H1 (cell line): ENCODE measurements at places on chromosomes 6 and 20.

DNA sequence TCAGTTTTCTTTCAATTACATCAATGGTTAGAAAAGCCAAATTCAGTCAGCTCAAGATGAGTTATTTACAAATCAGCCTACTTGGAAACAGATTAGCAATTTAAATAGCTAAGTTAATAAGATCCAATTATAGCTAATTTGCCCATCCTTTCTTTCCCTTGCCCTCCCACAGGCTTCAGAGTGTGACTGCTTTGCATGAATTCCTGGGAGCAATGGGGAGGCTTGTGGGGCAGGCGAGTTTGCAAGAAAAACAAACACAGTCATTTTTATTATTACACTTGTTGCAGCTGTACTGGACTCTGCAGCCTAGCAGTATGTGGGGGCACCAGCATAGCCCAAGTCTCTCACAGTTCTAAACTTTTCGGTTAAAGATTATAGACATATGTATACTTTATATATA lies 219.0 kb downstream of the NKAIN2 start:
- DNase-seq, result no peak

GRCh38 chr6:2950713-2951112 lies 20.7 kb downstream of the SERPINB6 start:
- DNase-seq, result no peak

DNA sequence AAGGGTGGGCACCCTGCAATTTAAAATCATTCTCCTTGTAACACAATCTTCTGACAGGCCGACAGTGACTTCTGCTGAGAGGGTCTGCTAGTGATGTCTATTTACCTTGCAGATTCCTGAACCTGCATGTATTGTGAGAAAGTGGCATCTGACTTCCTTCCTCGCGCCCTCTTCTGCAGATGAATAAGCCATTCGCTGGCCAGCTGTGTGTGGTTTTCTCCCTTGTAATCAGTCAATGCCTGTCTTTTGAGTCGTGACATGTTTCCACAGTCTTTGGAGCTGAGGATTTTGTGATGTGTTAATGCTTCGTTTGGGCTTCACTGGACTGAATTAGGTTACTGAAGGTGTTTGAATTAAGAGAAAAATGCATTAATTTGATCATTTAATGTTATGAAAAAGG lies 125.3 kb downstream of the GRM1 start:
- DNase-seq, result no peak

GRCh38 chr6:88760091-88760490 lies 203.3 kb downstream of the RNGTT start:
- DNase-seq, result no peak

DNA sequence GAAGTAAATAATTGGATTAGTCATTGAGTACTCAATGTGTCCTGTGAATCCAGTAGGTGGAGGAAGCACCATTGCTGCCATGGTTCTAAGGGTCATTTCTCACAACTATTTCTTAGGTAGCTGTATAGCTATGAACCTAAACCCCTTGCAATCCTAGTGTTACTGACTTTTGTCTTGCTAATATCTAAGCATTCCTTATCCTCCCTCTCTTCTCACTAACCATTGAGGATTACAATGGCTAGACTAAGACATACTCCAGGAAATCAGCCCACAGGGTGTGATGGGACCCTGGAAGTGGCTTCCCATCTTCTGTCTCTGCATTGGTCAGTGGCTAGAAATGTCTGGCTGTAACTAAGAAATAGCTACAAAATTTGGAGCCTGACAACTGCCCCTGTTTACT lies 27.3 kb upstream of the FOXA2 start:
- no peak for DNase-seq
